ENCODE measurements at places on chromosomes 3 and 15.
A peak's percentile ranks its signal among the peaks of the same experiment; 100 is the strongest.

GRCh38 chr3:31350307-31350706, 182.4 kb upstream of the STT3B start:
- no peak for DNase-seq

- DNase-seq = no peak
Measured at GRCh38 chr3:126753191-126754160, 49.4 kb downstream of the CHCHD6 start.

- DNase-seq = no peak
Measured at GRCh38 chr3:46491089-46492070, 6.4 kb upstream of the RTP3 start.

GRCh38 chr3:124320976-124321375, 329.1 kb upstream of the ROPN1 start:
- DNase-seq = no peak

GRCh38 chr3:99753268-99753975, 64.2 kb upstream of the CMSS1 start:
- peak; percentile 44 for DNase-seq

DNA sequence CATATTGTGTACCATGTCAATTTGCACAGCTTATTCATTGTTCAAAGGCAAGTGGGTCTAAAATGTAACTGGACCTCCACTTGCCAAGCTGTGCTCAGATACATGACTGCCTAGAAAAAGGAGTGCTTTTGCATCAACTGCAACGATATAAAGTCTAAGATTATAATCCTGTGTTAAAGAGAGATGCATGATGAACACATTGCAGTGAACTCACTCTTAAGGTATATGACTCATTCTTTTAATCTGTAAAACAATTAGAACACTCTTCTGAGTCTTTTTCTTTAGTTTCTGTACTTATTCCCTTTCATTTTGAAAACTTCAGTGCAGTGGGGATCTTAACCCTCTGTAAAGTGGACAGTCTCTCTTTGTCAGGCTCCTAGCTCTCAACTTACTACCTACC, 982.8 kb downstream of the ROBO1 start:
- no peak for DNase-seq

DNA sequence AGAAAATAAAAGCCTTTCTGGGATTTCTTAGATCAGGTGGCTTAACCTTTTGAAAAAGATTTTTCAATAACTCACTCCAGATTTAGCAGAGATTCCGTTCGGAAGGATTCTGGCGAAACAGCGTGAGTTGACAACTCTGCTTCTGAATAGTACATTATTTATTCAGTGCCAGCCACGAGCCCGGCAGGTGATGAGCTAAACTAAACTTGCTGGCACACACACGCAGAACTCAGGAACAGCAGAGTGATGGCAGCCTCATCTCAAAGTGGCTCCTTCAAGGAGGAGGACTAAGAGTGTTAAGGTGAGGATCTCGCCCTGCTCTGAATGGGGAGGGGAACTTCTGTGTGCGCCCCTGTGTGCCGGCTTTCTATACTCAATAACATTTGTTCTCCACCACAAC, 114.3 kb downstream of the FAM43A start:
- no peak for DNase-seq

DNA sequence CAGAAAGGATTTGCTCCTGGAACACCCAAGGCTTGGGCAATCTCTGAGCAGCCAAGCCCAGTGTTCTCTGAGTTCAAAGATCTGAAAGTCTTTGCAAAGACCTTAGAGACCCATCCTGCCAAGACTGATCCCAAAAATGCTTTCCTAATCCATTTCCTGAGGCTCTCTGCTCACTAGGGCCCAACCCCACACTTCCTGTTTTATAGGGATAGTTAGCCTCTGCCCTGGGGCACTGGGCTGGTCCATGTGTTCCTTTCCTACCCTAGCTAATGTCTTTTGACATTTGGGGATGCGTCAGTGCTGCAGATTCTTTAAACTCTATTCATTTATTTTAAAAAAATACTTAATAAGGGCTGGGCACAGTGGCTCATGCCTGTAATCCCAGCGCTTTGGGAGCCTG, 372.7 kb downstream of the ROBO2 start:
- DNase-seq = no peak

DNA sequence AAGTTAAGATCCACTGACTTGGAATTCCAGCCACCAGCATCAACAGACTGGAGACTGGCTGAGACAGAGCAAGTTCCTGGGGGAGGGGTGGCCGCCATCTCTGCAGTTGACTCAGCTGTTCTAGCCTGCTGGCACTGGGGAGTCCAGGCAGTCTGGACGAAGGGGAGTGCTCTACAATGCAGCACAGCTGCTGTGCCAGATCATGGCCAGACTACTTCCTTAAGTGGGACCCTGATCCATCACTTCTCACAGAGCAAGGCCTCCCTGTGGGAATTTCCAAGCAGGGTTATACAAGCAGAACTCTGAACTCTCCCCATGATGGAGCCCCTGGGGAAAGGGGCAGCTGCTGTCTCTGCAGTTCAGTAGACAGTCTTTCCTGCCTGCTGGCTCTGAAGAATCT, 35.2 kb downstream of the PYGO1 start:
- no peak for DNase-seq

- DNase-seq = no peak
Measured at GRCh38 chr3:25151903-25152295, 276.2 kb upstream of the RARB start.

GRCh38 chr15:42911058-42911592, 9.5 kb downstream of the TTBK2 start:
- DNase-seq = no peak

DNA sequence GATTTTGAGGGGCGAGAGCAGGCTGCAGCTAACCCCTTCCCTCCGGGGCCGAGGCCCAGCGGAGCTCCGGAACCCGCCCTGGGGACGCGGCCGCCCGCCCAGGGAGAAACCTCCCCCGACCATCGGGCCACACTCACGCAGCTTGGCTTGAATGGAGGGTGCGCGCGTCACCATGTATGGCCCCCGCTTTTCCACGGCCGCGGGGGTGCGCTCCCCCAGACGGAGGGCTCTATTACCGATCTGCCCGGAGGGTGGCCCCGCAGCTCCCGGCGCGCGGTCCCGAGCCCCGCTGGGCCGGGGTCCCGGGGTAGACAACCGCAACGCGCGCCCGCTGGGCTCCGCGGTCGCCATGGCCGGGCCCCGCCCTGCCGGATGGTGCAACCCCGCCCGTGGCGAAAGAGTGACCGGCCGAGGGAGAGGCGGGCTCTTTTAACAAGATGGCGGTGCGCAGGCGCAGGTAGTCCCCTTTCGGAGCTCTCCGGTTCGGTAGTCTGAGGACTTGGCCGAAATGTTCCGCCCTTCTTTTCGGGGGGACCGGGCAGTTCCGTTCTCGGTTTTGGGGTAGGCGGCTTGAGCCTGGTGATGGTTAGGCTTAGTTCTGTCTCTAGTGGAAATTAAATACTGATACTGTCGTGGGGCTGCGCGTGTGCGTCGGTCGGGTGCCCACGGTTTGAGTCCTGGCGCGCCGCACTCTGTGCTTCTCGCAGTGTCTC, at the start of gene FAM219B:
Gene FAM219B, minus strand, starts transcription at position 402 of the 713 bp plus-strand sequence. Its CDS starts 51 bp downstream, at position 351.
- DNase-seq = no peak
